Renal cortical epithelial cell (primary cell): ENCODE measurements at places on chromosomes 6 and 20. TPM values are rescaled to one million over a fixed set of nuclear protein-coding genes. Genes with fewer than 3 reads are reported as not detected.

- peak; percentile 62 for DNase-seq
These were observed 118.6 kb upstream of the CCDC28A start for GRCh38 chr6:138654715-138655634.

DNA sequence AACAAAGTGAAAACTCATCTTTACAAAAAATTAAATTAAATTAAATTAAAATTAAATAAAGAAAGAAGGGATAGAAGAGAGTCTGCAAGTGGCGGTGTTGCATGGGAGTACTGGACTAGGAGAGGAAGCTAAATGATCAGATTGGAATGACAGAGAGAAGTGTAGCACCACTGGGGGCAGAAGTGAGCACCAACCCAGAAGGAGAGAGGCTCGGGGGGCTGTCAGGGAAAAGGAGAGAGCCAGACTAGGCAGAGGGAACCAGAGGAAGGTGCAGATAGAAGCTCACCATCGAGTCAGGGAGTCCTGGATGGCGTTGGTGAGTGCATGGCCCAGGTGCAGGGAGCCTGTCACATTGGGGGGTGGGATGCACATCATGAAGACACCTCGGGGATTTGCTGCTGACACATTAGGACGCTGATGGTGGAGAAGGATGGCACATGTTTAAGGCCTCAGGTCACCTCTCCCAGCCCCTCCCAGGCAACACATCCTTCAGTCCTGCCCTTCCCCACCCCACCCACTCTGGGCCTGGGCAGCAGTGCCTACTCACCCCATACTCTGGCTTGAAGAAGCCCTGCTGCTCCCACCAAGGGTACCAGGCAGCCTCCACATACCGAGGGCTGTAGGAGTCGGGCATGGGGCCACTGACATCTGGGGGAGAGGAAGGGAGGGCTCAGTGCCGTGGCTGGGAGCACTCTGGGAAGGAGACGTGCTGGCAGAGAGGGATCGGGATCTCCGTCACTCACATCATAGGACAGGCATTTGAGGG is 4.0 kb downstream of the VARS1 start:
- DNase-seq = peak; percentile 19

- no peak for DNase-seq
These were observed 77.2 kb downstream of the CD164 start for GRCh38 chr6:109305028-109305427.

DNA sequence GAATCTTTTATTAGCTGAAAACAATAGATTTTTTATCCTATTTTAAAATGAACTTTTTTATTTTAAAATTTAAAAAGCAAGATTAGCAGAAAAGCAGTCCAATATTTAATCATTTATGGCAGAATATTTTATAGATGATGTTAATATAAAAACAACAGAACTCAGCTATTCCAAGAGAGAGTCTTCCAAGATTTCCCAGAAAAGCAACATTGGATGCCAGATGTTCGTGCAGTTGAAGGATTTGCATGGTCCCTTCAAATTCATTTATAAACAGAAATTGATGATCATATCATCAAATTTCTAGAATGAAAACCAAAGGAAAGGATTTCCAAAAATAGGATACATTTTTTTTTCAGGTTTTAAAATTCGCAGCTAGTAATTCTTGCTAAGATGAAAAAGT is 25.4 kb upstream of the CNKSR3 start:
- no peak for DNase-seq

DNA sequence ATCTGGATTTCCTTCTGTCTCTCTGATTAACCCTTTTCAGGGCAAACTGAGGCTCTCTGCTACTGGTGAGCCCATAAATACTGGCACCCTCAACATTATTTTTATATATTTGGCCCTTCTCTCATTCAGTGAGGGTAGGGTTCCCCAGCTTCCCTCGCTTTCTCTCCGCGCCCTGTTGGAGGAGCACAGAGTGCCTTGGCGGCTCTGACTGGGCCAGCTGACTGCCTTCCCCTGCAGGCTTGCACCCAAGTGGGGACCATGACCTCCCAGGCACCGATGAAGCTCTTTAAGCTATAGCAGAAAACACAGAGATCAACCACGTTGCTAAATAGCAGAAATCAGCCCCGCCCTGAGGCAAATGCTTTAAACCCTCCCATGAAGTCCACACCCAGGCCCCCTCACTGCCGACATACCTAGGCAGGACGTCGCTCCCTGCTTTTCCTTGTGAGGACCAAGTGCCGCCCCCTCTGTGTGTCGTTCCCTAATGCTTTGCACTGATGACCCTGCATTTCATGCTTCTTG is 105.0 kb downstream of the HUS1B start:
- DNase-seq = no peak

DNA sequence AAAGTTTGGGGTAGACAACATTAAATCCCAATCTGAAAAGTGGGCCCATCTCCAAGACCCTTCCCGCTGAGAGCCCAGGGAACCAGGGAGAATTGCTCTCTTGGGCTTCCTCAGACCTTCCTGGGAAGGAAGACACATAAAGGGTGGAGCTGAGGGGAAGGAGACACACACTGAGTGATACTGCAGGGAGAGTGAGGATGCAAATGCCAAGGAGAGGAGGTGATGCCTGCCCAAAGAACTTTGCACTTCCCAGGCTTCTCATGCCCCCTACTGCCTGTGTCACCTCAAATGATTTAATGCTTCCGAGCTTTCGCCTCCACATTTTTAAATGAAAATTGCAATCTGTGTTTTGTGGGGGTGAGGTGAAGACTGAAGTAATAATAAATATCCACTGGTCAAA is 7.5 kb upstream of the BTN2A1 start:
- no peak for DNase-seq

Gene ADGB
- not detected in 2 replicates for total RNA-seq

DNA sequence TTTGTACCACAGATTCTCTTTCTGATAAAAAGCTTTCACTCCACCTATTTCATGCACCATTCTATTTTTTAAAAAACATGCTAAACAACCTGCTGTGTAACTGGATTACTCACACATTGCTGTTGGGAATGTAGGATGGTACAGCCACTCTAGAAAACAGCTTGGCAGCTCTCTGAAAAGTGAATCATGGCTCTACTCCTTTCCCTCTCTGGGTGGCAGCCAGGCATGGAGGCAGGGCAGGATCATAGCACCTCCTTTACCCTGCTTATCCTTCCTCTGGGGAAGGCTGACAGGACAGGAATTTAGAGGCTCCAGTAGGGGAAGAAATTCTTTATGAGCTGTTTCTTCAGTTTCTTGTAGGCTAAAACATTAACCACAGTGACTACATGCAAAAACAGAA is 6.7 kb upstream of the VNN2 start:
- peak; percentile 97 for DNase-seq
